ENCODE measurements at places on chromosomes 1 and 21.

DNA sequence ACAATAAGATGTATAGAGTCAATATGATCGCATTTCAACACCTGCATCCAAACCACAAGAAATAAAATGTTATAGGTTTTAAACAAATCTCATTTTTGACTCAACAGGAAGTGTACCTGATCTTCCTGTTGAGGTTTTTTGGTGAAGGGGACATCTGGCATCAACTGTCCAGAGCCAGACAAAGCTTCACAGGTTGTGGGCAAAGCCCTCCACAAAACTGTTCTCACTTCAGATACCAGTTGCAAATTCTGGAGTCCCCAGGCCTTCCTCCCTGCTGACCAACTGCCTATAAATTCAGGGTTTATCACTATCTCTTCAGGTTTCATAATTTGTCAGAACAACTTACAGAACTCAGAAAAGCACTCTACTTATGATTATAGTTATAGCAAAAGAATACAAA, 326.1 kb upstream of the CAMK1G start:
- no peak for DNase-seq

DNA sequence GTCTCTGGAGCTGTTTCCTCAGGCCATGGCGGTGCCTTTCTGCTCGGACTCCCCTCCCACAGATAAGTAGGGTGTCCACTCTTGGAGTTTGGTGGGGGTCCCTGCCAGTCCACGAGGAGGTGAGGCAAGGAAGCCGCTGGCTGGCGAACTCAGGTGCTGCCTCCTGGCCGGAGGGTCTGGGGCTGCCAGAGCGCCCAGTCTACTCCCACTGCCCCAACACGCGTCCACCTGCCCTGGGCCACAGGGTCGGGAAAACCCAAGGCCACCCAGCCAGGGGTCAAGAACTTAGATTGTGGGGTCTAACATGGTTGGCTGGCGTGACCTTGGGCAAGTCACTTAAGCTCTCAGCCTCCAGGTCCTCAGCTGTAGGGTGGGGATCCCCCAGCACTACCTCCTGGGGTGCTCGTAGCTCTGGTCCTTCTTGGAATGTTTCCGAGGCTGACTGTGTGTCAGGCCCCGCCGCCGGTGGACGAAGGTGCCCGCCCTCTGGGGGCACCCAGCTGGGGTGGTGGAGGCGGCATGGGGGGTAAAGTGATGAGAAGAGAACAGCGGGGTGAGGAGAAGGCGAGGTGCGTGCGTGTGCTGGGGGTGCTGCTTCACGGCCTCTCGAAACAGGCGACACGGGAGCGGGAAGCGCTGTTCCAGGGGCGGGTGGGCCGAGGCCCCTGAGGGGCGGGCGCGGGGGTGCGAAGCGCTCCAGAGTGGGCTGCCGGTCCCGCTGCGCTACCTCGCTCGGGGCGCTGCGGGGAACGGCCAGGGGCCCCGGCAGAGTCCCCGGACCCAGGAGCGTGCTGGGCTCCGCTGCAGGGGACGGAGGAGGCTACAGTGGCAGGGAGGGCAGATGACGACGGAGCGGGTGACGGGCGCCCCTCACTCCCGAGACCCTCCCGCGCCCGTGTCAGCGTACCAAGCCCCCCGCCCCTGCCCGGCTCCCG, 1.2 kb downstream of the SH2D5 start:
- DNase-seq = no peak

- peak; percentile 48 for DNase-seq
Observed at GRCh38 chr1:241842565-241842964, 5.4 kb upstream of the EXO1 start.

GRCh38 chr1:195569934-195570333, 1038.3 kb downstream of the KCNT2 start:
- DNase-seq = no peak

DNA sequence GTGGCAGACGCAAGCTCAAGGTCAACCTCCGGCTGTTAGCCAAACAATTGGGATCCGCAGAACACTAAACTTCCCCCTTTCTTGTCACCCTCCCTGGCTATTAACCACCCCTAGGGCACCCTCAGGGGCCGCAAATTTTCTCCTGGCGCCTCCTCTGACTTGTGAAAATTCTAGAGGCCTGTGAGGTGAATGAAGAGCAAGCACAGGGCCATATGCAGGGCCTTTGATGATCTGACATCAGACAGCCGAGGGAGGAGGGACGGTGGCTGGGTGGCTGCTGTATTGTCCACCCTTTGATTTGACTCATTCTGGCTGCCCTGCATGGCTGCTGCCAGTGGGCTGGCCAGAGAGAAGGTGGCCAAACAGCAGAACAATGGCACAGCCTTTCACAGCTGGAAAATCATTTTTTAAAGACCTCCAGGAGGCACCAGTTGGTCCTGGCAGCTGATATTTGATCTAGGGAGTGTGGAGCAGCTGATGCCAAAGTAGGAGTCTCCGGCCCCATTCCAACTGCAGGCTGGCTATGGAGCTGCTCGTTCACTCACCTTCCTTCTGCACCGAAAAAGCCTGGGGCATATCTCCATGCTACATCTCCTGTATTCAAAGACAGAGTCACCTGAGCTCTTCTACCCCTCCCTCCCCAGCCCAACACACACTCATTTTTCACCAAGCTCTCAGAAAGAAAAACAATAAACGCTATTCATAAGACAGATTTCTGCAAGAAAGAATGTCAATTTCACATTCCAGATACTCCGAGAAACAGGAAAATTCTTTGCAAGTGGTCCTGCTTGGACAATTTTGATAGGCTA, 44.9 kb upstream of the BARHL2 start:
- no peak for DNase-seq

GRCh38 chr1:172699111-172699510, 40.2 kb downstream of the FASLG start:
- peak; percentile 91 for DNase-seq

DNA sequence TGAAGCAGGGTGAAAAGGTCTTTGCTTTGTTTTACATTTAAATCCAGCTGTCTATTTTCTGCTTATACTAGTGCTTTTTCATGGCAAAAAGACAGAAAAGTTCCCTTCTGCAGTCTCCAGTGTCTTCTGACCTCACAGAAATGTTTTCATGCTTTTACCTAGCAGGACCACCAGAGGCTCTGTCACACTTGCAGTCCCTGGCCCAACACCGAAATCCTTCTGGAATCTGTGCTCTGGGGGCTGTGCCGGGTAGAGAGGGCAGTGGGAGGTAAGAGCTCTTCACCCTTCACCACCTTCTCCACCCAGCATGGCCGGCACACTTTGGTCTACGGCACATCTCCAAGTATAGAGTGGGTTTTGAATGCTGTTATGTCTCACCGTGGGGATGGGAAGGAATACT, 20.8 kb downstream of the GNAT2 start:
- DNase-seq = no peak

GRCh38 chr1:201734786-201735185, 94.2 kb upstream of the IPO9 start:
- DNase-seq = no peak

DNA sequence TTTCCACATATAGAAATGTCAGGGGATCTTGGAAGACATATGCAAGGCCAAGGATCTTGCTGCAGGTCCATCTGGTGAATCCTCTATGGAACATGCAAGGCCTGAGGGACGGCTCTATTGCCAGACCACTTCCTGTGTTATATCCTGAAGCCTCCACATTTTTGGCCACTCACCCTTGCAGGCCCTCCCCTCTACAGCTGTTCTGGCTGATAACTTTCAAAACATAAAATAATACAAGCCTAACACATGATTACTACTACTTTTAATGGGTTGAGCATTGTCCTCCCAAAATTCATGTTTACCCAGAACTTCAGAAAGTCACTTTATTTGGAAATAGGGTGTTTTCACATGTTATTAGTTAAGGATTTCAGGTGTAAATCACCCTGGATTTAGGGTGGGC, 18.5 kb upstream of the LYPLAL1 start:
- no peak for DNase-seq

- DNase-seq = no peak
Observed at GRCh38 chr1:201356701-201357100, 20.8 kb downstream of the TNNT2 start.

- DNase-seq = no peak
Observed at GRCh38 chr1:62025892-62026291, 168.8 kb upstream of the L1TD1 start.

- DNase-seq = no peak
Observed at GRCh38 chr1:85496941-85497582, 32.1 kb upstream of the DDAH1 start.

- no peak for DNase-seq
Observed at GRCh38 chr1:94716965-94717364, 103.2 kb upstream of the SLC44A3 start.

DNA sequence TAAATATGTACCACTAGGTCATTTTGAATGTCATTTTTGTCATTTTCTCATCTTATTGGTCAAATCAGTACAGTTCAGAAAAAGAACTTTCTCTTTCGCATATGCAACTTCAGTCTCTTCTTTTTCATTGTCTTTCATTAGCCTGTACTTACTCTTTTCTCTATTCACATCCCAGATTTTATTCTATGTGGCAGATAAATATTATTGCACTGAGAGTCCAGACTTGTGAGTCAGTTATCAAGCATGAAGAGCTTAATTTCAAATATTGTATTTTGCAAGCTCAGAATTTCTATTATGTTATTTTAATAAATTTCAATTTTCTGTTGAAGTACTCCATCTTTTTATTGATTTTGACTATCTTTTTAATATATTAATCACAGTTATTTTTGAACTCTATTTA, 105.2 kb upstream of the PALMD start:
- no peak for DNase-seq

DNA sequence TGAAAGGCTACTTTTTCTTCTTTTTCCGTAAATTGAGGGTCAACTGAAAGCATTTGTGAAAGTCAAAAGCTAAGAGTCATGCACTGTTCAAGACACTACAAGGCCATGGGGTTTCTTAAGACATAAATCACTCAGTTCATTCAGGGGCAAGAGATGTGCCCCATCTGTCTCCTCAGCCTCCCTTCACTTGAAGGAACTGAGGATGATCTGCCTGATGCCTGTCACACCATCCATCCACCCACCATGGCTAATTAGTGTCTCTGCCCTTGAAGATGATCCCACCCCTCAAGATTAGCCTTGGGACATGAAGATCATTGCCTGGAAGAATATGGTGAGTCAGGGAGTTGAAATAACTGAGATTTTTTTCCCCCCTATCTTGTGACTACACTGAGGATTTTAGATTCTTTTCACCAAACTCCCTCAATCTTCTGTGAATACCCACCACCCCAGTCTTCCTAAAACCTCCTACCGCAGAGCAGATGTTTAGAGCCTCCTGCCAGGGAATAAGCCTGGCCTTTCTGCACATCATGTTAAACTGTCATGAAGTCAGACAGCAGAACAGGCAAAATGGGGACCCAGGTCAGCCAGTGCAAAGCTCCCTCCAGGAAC, 88.6 kb upstream of the LMO4 start:
- DNase-seq = no peak

DNA sequence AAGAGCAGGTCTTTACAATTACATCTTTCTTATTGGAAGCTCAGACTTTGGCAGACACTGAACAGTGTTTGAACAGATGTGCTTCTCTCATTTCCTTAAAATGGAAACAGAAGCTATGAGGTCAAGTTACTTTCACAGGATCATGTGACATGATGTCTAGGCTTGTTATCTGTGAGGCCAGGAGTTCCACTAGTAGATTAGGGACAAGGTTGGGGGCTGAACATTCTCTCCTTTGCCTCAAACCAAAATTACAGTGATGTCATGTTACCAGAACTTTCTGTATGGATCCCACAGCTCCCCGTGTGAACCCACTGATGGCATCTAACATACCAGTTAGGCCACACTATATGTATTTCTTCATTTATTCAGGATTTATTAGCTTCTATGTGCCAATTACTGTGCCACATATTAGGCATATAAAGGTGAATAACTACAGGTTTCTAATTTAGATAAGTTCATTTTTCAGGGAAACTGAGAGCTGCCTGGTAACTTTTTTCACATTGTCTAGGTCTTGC, 6.0 kb downstream of the DYNLT5 start:
- DNase-seq = no peak

DNA sequence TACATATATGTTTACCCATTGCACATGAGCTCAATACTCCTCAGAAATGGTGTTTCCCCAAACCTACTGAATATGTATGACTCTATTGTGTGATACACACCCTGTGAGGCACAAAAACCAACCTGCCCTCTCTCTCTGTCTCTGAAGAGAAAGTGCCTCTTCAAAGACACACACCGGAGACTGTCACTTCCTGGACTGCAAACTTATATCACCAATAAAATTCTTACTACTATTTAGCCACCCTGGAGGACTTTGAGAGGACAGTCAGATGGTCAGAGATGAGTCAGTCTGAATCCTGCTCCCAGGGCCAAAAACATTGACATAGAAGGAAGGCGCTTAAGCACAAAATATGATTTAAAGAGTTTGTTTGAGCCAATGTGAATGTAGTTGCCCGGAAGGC, 110.4 kb downstream of the PPIAL4G start:
- peak; percentile 25 for DNase-seq

- DNase-seq = no peak
Observed at GRCh38 chr1:234584420-234584805, 25.6 kb downstream of the IRF2BP2 start.

DNA sequence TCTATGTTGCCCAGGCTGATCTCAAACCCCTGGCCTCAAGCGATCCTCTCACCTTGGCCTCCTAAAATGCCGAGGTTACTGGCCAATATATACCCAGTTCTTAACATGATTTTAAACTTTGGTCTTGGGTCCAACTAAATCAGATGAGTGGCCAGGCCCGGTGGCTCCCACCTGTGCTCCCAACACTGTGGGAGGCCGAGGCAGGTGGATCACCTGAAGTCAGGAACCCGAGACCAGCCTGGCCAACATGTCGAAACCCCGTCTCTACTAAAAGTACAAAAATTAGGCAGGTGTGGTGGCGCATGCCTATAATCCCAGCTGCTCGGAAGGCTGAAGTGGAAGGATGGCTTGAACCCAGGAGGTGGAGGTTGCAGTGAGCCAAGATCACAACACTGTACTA, 29.6 kb downstream of the TOMM20 start:
- no peak for DNase-seq

GRCh38 chr21:17428484-17428869, 84.4 kb upstream of the CXADR start:
- no peak for DNase-seq

DNA sequence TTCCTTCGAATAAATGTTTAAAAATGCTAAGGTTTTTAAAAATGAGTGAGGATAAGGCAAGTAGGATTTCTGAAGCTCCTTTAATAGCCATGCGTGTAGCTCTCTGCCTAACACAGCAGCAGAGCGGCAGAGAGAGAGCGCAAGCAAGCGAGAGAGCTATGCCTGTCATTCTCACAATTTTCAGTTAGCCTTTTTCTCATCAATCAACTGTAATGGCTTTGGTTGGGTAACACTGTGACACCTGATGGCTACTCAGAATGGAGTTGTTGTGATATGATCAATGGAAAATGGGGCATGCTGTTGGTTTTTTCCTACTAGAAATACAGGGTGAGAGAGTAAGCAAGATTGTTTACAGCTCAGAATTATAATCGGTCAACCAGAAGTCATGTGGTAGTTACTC, 198.4 kb downstream of the RPS6KC1 start:
- DNase-seq = no peak

DNA sequence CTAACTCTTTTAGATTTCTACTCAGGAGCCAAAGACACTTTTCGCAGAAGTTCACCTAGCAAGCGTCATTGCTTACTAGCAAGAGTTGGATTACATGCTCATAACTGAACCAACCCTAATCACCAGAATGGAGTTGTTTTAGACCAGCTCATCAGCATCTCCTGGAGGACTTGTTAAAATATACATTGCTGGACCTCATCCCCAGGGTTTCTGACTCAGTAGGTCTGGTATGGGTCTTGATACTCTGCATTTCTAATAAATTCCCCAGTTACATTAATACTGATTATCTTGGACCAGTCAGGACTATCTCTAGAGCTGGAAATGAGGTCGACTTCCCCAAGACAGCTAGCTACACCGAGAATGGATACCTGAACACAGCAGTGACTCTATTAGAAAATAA, 9.7 kb upstream of the PRDX6 start:
- no peak for DNase-seq

Measured in bronchial epithelial cell (primary cell).